GM12878 (cell line): ENCODE measurements at places on chromosomes 2 and 18. TPM values are rescaled to one million over a fixed set of nuclear protein-coding genes. Genes with fewer than 3 reads are reported as not detected.

Gene CIB4
- not detected in 2 replicates for total RNA-seq

Gene EPHA4
- 0.33 and 0.35 TPM in 2 replicates for total RNA-seq

- no peak for DNase-seq
These were observed 5.9 kb downstream of the GYPC start for GRCh38 chr2:126661702-126662500.

DNA sequence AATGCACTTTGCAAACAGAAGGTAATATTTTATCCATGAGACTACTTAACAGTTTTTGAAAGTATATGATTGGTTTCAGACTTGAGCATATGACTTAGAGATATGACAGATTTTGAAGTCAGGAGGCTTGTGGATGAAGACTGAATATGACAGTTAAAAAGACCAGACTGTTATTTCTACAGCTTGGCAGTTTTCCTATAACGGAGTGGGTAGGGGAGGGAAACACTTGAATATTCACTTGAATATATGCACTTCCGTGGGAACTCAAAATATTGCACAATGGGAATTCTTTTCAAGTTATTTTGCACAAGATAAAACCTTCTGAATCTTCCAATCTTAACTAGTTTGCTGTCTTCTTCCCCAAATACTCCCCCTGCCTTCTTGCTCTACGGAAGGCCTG lies 64.6 kb upstream of the ACKR3 start:
- no peak for DNase-seq

GRCh38 chr2:9355716-9356115 lies 67.6 kb downstream of the ITGB1BP1 start:
- DNase-seq = no peak

Gene TIGD1
- 4.6 and 5.3 TPM in 2 replicates for total RNA-seq

Gene SRD5A2
- total RNA-seq = not detected in 2 replicates

Gene SIX3
- total RNA-seq = 0.21 and 0.26 TPM in 2 replicates

DNA sequence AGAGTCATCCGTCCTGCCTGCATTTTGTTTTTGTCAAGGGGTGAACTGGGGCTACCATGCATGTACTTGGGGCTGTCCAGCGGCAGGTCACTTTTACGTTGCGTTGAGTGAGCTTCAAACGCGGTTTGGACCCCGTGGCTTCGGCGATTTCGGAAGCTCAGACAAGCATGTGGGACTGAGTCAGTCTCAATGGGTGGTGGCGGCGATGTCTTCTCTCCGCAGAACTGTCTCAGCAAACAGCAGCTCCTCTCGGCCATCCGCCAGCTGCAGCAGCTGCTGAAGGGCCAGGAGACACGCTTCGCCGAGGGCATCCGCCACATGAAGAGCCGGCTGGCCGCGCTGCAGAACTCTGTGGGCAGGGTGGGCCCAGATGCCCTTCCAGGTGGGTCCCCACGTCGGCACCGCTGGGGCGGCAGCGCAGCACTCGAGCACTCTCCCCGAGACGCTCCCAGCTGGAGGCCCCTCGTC lies 21.3 kb downstream of the FBLN7 start:
- DNase-seq = no peak

GRCh38 chr2:6966446-6966940 lies 49.3 kb downstream of the RNF144A start:
- no peak for DNase-seq

Gene GALR1
- not detected in 2 replicates for total RNA-seq

- DNase-seq = no peak
These were observed 78.4 kb upstream of the MEX3C start for GRCh38 chr18:51275712-51276476.

DNA sequence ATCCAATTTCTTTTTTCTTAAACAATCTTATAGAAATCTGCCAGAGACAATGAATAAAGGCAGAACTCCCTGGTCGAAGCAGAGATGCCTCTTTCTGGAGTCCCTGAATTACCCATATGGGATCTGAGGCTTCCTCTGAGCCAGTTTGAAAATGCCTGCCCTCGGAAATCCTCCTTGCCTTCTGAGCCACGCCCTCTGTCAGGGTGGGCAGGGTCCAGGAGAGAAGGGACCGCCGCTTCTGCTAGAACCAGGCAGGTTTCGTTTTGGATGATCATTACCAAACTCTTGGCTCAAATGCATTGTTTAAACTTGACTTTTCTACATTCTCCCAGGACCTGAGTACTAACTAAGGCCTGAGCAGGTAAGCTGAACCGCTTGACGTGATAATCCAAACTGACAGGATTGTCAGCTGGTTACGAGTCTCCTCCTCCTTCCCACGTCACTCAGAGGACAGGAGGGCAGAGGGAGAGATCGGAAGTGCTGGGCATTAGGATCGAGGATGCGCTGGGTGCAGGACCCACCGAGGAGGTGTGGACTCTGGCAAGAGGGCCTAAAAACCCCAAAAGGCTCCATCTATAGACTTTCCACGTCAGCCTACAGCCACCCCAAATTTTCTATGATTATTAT lies 128.4 kb downstream of the KLHL29 start:
- no peak for DNase-seq

- no peak for DNase-seq
These were observed 142.7 kb downstream of the CD226 start for GRCh38 chr18:69804776-69805501.

GRCh38 chr2:64391940-64392339 lies 62.0 kb upstream of the LGALSL start:
- no peak for DNase-seq

- DNase-seq = no peak
These were observed 68.2 kb upstream of the NEDD4L start for GRCh38 chr18:57975805-57976204.

Gene IL36A
- total RNA-seq = not detected in 2 replicates

Gene TEX44
- not detected in 2 replicates for total RNA-seq

Gene UNC80
- total RNA-seq = not detected in 2 replicates

Gene CDH19
- not detected in 2 replicates for total RNA-seq

DNA sequence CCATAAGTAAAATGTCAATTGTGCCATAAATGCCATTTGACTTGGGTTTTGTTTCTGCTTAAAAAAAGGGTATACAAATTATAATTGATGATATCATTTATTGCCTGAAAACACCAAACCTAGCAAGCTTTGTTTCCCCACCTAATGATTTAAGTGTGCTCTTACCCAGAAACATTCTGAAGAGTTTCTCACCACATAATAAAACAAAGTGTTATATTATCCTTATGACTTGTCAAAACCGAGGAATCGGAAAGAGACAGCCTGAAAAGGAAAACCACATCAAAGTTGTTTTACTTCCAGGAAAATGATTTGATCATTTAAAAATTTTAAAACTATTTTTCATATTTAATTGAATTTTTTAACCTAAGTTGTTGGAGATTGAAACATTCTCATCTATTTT lies 170.5 kb upstream of the SLC39A10 start:
- DNase-seq = no peak

Gene ASXL3
- total RNA-seq = 0.15 TPM in 1 of 2 replicates, not detected in the other

Gene KCNF1
- total RNA-seq = not detected in 2 replicates

DNA sequence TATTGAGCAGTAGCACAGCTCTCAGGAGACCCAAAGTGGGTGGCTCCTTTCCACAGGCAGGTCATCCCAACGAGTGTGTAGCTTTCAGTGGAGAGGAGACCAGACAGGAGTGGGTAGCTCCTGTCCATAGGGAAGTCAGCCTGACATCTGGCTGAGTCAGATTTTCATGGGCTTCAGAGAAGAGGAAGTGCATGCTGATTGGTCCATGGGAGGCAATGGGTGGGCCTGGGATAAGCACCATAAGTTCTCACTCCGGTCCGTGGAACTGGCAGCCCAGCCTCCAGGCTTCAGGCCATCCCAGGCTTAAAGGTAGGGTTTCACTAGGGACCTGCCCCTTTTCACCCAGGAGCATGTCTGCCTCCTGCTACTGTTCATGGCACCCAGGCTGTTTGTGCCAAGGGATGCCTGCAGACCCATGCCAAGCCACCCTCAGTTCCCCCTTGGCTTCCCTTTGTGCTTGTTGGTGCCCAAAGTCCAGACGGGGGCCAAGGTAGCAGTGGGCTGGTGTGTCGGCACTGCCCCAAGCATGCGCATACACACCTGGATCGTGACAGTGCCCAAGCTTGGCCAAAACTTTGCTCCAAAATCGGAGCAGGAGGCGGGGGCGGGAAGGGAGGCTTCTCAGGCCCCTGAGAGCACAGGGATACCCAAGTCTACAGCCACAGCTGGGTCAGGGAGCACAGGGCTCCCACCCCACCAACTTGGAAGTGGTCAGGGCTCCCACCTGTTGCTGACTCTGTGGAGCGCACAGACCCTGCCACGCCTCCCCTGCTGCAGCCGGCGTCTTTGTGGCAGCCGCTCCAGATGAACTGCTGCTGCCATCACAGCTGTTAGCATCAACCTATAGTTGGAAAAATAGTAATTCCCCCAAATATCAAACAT lies 26.4 kb downstream of the MARCHF7 start:
- no peak for DNase-seq

GRCh38 chr2:24454294-24454693 lies 36.8 kb upstream of the NCOA1 start:
- no peak for DNase-seq

Gene NEU4
- 0.28 and 0.98 TPM in 2 replicates for total RNA-seq

DNA sequence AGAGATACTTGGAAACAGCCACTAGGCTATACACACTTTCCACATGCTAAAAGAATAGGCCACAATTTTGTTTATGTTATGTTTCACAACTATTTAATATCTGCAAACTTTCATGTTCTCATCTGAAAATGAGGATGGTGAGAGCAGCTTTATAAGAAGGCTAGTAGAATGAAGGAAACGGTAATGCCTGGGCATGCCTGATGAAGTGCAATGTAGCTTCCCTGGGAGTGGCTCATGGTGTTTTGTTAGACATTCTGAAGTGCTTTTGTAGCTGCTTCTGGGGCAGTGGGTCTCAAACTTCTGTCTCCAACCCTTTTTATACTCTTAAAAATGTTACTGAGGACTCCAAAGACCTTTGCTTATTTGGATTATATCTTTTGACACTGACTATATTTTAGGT lies 193.3 kb upstream of the VWC2L start:
- no peak for DNase-seq

Gene MYCN
- total RNA-seq = not detected in 2 replicates

Gene LAMA1
- 0.13 TPM in 2 replicates for total RNA-seq

Gene PAIP2B
- 0.41 and 0.45 TPM in 2 replicates for total RNA-seq

DNA sequence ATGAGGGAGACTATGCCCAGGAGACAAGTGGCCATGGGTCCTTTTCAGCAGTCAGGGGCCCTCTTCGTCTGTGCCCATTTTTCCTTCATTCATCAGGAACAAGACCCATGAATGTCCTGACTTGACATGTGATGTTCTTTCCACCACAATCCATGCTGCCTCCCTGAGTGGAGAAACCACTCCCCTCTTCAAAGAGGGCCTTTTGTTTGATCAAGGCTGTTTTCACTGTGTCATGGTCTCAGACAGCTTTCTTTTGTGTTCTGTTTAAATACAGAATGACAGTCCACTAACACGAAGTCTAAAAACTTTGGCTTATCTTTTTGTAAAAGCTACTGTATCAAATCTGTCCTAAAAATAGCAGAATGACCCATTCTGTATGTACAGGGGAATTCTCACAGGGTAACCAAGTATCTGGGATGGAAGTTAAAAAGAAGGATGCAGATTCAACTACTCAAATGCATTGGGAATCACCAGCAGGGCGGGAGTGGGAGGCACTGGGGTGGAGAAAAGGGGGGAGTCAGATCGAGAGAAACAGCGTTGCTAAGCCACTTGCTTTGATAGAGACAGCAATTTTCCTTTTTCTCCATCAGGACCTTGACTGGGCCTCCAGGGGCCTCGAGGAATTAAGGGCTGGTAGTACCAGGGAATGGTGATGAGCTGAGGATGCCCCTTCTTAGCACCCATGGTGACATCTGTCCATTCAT lies 13.9 kb downstream of the LRP2 start:
- no peak for DNase-seq

- DNase-seq = no peak
These were observed 21.4 kb upstream of the CNOT11 start for GRCh38 chr2:101231240-101231639.

GRCh38 chr18:61949946-61950345 lies 57.1 kb upstream of the RNF152 start:
- no peak for DNase-seq

Gene ABHD3
- 16.1 and 18.5 TPM in 2 replicates for total RNA-seq

Gene IKZF2
- 144 and 145 TPM in 2 replicates for total RNA-seq

GRCh38 chr18:54888933-54889332 lies 60.7 kb downstream of the RAB27B start:
- no peak for DNase-seq

DNA sequence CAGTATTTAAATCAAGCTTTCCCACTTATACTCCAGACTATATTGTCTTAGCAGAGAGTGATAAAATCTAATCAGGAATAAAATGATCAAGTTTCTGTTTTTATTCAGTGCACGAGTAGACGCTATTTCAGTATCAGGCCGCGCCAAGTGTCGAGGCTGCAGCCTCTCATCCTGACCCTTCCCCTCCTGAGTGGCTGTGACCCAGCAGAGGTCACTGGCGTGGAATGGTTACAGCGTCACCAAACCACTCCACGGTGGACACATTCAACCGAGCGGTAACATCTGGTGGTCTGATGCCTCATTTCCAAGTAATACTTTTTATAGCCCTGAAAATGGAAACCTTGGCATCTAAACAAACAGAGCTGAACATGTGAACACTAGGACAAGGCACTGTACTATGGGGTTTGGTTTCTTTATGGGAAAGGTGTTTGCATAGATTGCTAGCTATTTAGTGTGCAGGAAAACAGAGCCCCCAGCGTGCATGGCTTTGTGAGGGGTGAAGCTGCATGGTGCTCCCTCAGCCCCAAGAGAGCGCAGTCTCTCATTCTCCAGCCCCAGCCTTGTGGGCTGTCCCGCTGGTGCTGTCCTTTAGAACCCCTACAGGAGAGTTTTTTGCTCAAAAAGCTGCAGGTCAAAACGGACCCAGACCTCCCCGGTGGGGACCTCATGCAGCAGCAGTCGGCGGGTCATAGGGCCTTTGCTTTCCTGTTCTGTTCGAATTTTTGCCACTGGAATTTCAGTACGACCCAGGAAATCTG lies 28.4 kb downstream of the FAM228A start:
- no peak for DNase-seq

Gene EMX1
- total RNA-seq = 1.1 and 1.2 TPM in 2 replicates

DNA sequence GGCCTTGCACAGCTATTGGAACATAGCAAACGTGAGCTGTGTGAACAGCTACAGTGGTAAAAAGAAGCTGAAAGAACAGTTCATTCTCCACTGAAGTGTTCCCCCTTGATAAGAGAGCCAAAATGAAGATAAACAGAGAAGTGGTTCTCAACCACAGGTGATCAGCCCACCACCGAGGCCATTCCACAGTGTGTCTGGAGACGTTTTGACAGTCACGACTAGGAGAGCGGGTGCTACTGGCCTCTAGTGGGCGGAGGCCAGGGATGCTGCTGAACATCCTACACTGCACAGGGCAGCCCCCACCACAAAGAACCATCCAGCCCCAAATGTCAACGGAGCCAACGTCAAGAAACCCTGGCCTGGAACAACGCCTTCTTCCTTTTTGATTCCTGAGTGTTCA lies 38.4 kb downstream of the ADCY3 start:
- no peak for DNase-seq

- no peak for DNase-seq
These were observed 75.6 kb downstream of the SATB2 start for GRCh38 chr2:199382091-199382490.
